Thymus (tissue), 14 donors: ENCODE measurements at places on chromosomes 6 and 20. TPM values are rescaled to one million over a fixed set of nuclear protein-coding genes. Genes with fewer than 3 reads are reported as not detected.

- H3K27me3 ChIP-seq: peaks cover 12% of the 10 kb centered on the region
- H3K4me1 ChIP-seq: no peaks in the 10 kb centered on the region
- H3K36me3 ChIP-seq: no peaks in the 10 kb centered on the region
- no peak overlapping the region for H3K4me3 ChIP-seq
- no peak for DNase-seq
These were observed 26.3 kb upstream of the FOXQ1 start for GRCh38 chr6:1285556-1285955.

DNA sequence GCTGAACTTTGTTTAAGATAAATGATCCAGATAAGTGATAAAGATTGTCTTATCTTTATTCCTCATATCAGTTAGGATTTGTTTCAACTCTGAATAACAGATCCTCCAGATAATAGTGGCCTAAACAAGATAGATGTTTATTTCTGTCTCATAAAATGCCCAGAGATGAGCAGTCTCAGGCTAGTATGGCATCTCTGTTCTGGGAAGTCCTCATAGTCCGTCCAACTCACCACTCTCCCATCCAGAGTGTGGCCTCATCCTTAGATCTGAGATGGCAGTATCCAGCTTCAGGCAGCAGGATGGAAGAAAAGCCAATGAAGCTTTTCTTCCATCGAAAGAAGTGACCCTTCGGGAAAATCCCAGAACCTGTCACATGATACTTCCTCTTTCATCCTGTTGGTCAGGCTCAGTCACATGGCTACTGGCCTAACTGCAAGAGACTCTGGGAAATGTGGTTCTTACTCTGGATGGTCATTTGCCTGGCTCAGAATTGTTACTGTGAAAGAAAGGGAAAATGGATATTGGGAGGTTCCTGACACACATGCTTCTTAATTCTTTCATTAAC lies 29.4 kb upstream of the TAGAP start:
- no peak overlapping the region for H3K27ac ChIP-seq
- H3K4me3 ChIP-seq: no peak overlapping the region
- no peak for DNase-seq
- peaks cover 2% of the 10 kb centered on the region for H3K4me1 ChIP-seq
- H3K27me3 ChIP-seq: no peaks in the 10 kb centered on the region

DNA sequence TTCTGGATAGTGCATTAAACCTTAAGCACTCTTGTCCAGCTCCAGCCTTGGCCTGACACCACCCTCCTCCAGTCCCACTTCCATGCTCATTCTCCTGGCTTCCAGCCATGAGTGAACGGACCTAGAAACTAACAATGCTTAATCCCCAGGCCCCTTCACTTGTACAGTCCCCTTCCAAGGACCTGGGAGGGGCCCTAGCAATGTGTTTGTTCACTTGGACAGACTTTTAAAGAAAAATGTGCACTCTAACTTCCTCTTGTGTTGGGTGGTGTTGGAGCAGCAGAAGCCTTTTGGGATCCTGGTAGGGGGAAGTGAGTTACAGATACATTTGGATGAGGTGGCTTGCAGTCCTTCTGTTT lies 48.9 kb upstream of the CCN6 start:
- H3K36me3 ChIP-seq: no peaks in the 10 kb centered on the region
- no peaks in the 10 kb centered on the region for H3K27me3 ChIP-seq
- DNase-seq: no peak
- no peaks in the 10 kb centered on the region for H3K4me1 ChIP-seq
- H3K4me3 ChIP-seq: no peak overlapping the region
- H3K27ac ChIP-seq: no peak overlapping the region

DNA sequence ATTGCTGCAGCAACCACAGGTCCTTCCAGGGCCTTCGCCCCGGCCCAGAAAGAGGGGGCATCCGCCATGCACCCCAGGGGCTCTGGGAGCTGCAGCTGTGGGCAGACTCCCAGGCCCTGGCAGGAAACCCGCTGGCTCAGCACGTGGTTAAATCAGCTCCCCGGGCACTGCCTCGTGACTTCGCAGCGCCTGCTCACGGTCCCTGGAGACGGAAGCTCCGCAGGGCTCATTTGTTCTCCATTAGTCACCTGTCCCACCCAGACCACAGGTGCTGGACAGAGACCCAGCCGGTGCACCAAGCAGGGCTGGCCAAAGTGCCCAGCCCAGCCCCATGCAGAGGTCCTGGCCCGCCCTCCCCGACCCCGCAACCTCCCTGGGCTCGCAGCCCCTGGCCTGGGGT lies 14.7 kb downstream of the KCNQ2 start:
- no peaks in the 10 kb centered on the region for H3K36me3 ChIP-seq
- DNase-seq: no peak

- no peaks in the 10 kb centered on the region for H3K27me3 ChIP-seq
- no peak overlapping the region for H3K27ac ChIP-seq
- H3K4me3 ChIP-seq: no peak overlapping the region
- DNase-seq: no peak
- H3K36me3 ChIP-seq: no peaks in the 10 kb centered on the region
- no peaks in the 10 kb centered on the region for H3K4me1 ChIP-seq
These were observed 437.5 kb downstream of the CBLN4 start for GRCh38 chr20:55567826-55568225.

DNA sequence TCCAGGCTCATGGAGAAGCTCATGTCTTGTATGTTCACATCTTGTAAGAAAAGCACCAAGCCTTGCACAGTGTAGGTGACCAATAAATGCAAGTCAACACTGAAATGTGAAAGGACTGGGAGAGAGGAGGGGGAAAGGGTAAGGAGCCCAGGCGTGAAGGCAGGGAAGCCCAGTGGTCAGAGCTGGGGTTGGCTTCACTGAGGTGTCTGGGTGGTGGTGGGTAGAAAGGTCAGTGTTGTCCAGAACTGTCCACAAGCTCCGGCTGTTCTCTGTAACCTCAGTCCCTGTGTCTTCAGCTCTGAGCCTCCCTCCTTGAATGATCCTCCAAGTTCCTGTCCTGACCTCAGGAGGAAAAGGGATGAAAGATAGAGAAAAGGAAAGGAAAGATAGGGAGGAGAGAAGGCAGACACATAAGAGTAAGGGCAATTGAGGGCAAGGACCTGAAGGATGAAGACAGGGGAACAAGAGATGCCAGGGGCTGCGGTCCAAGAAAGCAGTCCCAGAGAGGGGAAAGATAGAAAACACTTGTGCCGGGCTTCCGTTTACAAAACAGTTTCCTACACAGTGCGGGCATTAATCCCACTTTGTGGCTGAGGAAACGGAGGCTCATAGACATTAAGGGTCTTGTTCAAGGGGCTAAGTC lies 2.4 kb upstream of the TNXB start:
- no peak for DNase-seq
- peaks cover 22% of the 10 kb centered on the region for H3K36me3 ChIP-seq
- H3K27me3 ChIP-seq: peaks cover 39% of the 10 kb centered on the region
- H3K4me3 ChIP-seq: no peak overlapping the region

DNA sequence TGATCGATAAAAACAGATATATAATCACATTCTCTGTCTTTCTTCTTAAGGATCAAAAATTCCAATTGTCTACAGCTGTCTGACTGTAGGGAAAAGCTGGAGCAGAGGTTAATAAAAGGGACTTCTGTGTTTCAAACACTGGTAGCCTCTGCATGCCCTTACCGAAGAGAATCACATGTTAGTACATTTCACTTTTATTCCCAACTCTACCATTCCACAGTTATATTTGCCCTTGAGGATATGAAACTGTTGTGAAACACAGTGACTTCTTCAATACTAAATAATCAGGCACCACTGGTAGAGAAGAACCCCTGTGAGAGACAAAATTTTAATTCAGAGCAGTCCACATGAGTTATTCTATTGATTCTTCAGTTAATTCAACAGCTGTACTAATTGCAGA lies 1187.3 kb upstream of the CITED2 start:
- H3K27me3 ChIP-seq: no peaks in the 10 kb centered on the region
- no peak overlapping the region for H3K4me3 ChIP-seq
- no peaks in the 10 kb centered on the region for H3K4me1 ChIP-seq
- DNase-seq: no peak

DNA sequence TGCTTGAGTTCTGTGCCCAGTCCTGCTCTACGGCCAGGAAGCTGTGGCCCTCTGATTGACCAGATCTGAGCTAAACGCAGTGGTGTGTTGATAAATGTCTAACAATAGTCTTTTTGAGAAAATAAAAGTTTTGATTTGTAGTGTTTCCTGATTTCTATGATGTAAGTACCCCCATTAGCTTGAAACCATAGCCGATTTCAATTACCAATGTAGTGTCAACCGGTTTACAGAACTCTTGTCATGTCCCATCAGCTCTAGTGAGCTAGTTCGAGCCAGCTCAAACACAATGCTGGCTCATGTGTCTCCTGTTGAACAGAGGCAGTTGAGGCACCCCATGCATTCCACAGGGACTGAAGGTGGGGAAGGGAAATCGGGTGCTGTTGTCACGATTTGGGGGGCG lies 56.7 kb upstream of the ZMYND8 start:
- H3K36me3 ChIP-seq: no peaks in the 10 kb centered on the region
- DNase-seq: no peak
- H3K27ac ChIP-seq: no peak overlapping the region
- H3K4me3 ChIP-seq: no peak overlapping the region
- no peaks in the 10 kb centered on the region for H3K27me3 ChIP-seq

DNA sequence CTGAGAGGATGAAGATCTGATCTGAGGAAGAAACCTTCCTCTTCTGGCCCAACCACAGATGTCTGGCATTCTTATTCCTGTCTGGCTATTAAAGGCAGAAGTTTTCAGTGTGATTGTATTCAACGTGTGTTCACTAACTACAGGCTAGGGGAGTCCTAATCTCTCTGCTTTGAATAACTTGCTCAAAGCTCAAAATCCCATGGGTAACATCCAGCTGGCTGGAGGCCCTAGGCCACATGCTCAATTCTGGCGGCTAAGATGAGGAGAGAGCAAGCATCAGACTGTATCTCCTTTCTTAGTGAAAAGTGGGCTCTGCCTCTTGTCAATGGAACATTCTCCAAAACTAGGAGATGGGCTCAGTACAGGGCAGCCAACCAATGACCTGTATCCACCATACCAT lies 478.0 kb downstream of the KIF16B start:
- H3K4me3 ChIP-seq: no peak overlapping the region
- no peak for DNase-seq
- H3K27me3 ChIP-seq: no peaks in the 10 kb centered on the region
- no peak overlapping the region for H3K27ac ChIP-seq
- H3K36me3 ChIP-seq: no peaks in the 10 kb centered on the region

DNA sequence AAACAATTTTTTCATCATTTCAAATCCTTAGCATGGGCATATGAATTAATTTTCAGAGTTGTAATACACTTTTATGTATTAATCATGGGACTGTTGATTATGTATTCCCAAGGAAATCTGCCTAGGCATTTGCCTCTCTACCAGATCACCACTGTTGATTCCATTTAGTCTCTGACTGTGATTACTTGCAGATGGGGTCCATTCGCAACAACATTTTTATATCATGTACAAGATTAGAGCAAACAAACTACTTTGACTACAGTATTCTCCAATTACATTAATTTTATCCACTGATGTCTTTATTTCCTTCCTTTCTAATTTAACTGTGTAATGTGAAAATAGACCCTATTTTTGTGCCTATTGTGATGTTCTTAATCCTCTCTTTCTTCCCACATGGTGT lies 831.4 kb upstream of the SLC35B3 start:
- DNase-seq: no peak
- no peak overlapping the region for H3K27ac ChIP-seq
- no peaks in the 10 kb centered on the region for H3K36me3 ChIP-seq
- H3K27me3 ChIP-seq: no peaks in the 10 kb centered on the region
- H3K4me1 ChIP-seq: no peaks in the 10 kb centered on the region

DNA sequence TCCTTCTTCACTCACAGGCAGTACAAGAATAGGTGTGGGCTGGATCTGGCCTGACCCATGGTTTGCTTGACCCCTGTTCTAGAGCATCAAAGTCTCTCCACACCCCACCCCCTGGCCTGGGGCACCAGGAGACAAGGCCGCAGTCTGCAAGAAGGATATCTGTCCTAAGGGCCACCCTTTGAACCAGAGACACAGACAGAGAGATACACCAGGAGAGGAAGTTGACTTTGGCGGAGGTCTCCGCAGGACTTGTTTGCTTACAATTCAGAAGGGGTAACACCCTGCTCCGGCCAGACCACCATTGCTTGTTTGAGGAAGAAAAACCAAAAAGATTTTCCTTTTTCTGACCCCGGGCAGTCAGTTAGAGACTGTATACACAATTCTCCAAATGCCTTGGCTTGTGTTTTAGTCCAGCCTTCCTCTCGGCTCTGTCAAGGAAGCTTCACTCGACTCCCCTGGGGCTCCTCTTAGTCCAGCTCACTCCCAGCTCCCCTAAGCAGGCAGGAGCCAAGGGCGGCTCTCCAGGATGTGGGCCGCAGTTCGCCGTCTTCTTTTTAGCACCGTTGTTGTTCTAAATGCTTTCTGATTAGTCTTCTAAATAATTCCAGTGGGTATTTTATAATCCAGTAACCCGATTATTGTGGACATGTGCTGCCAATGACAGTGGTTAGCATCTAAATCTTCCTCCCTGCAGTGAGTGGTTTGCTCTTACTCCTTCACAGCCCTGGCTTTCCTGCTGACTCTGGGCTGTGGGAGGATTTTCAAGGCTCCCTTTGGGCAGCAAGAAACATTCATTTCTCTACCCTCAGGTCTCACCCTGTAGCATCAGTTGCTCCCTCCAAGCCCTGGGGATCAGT lies 58.6 kb upstream of the MRPS10 start:
- no peaks in the 10 kb centered on the region for H3K27me3 ChIP-seq
- H3K4me1 ChIP-seq: peaks cover 28% of the 10 kb centered on the region
- no peak overlapping the region for H3K27ac ChIP-seq
- H3K4me3 ChIP-seq: no peak overlapping the region
- DNase-seq: no peak

GRCh38 chr6:38813041-38813823 lies 98.1 kb downstream of the DNAH8 start:
- DNase-seq: no peak
- H3K36me3 ChIP-seq: no peaks in the 10 kb centered on the region
- H3K4me3 ChIP-seq: no peak overlapping the region
- no peaks in the 10 kb centered on the region for H3K4me1 ChIP-seq
- no peak overlapping the region for H3K27ac ChIP-seq

DNA sequence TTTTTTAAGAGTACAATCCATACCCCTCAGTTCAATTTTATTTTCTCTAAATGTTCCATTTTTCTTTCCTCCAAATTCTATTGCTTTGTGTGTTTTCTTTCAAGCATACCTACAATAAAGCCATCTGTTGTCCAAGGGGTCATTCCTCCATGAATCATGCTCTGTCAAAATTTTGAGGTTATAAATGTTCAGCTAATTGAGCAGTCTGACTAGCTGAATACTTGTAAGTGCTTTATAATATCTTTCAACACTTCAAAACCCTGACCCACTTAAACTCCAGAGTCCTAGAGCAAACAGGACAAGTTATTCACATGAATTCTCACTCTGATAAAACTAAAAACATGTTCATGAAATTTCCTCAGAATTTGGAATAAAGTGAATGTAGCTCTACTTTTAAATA lies 33.4 kb upstream of the EYA4 start:
- H3K27ac ChIP-seq: no peak overlapping the region
- H3K27me3 ChIP-seq: no peaks in the 10 kb centered on the region
- no peaks in the 10 kb centered on the region for H3K4me1 ChIP-seq
- no peaks in the 10 kb centered on the region for H3K36me3 ChIP-seq
- DNase-seq: no peak

Gene VNN1
- 2.2 TPM for polyA plus RNA-seq

Gene PTK6
- 2.7 TPM for polyA plus RNA-seq
